Colonic mucosa (tissue), 4 donors: ENCODE measurements at places on chromosomes 3 and 15. TPM values are rescaled to one million over a fixed set of nuclear protein-coding genes. Genes with fewer than 3 reads are reported as not detected.

GRCh38 chr15:62512904-62513303 is 347.8 kb upstream of the C2CD4B start:
- no peak for DNase-seq

The TEX9 gene
- 5.9 TPM for total RNA-seq

The RAB6B gene
- 5.6 TPM for total RNA-seq

GRCh38 chr3:72533591-72534473 is 314.4 kb downstream of the SHQ1 start:
- DNase-seq = no peak

- DNase-seq = no peak
Measured at GRCh38 chr3:13927295-13927694, 47.4 kb upstream of the WNT7A start.

GRCh38 chr3:127706312-127706711 is 33.6 kb downstream of the ABTB1 start:
- DNase-seq = no peak

The SLC28A1 gene
- not detected for total RNA-seq

- DNase-seq = no peak
Measured at GRCh38 chr15:73955326-73955725, 29.1 kb downstream of the LOXL1 start.

The RHO gene
- total RNA-seq = not detected

The ZPLD1 gene
- not detected for total RNA-seq

The TGM4 gene
- not detected for total RNA-seq

DNA sequence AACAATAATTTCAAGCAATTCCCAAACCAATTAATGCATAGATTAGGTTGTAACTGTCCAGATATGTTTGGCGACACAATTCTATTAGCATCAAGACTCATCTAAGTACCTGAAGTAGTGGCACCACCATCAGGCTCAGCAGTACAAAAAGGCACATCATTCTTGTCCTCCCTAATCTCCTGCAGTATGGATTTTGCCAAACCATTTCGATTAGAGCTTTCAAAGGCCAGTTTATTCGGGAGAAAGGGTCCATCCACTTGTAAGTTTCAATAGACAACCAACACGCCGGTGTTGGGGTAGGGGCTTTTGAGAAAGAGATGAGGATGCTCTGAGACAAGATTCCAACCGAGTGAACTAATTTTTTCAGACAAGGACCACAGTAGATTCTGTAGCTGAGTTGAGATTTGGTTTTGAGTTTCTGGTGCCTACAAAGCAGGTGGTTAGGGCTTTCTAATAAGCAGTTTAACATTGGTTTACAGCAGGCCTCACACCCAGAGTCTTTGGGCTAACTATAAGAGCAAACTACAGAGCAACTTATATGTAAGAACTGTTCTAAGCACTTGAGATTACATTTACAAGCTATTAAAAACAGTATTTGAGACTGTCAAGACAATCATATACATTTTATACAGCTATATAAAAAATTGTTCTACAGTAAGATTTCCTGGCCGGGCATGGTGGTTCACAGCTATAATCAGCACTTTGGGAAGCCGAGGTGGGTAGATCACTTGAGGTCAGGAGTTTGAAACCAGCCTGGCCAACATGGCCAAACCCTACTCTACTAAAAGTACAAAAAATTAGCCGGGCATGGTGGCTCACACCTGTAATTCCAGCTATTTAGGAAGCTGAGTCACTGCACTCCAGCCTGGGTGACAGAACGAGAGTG is 4.5 kb downstream of the RPL22L1 start:
- DNase-seq = no peak

The BOC gene
- 9.8 TPM for total RNA-seq

- no peak for DNase-seq
Measured at GRCh38 chr3:43372007-43372740, 85.8 kb downstream of the SNRK start.

- no peak for DNase-seq
Measured at GRCh38 chr3:17501745-17502144, 240.7 kb downstream of the TBC1D5 start.

GRCh38 chr3:172466553-172467130 is 18.4 kb upstream of the GHSR start:
- DNase-seq = no peak

DNA sequence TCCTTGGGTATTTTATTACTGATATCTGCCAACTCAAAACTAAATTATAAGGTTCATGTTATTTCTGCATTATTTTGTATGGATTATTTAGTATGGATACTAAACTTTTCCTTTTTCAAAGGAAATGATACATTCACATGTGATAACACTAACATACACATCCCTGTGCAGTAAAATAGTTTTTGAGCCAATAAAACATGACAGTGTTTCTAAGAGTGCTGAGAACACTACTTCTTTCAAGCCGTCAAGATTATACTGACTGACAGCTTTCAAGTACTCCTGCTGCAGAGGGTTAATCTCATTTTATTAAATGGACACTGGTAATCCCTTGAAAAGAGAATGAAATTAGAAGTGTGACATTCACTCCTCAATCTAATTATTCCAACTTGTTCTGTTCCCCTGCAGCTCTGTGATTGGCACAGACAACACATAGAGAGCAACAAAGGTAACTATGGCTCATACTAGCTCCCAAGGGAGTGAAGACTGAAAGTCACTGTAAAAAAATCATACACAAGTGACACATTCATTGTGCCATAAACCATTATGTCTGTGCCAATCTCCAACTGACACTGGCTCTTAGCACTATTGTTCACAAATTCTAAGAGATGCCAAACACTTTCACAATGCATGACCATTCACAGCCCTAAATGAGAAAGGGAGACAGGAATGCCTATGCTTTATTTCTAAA is 468.6 kb downstream of the SHQ1 start:
- DNase-seq = no peak

DNA sequence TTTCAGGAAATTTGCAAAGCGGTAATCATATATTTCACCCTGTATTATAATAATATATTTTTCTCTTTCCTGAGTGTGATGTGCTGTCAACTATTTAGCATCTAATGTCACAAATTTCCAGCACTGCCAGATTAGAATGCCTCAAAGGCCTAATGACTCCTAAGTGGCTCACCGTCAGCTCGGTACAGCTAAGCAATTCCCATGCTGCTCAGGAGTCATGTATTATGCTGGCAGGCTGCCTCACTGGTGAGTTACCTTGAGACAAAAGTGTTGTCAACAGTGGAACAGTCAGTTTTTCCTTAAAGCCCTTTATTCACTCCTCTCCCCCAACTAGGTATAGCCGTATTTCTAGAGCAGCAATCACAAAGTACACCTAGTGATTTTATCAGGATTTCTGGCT is 83.6 kb downstream of the NSUN3 start:
- DNase-seq = no peak

- DNase-seq = no peak
Measured at GRCh38 chr15:77482570-77482969, 61.9 kb downstream of the HMG20A start.

- DNase-seq = no peak
Measured at GRCh38 chr3:155204851-155205250, 88.6 kb downstream of the STRIT1 start.

DNA sequence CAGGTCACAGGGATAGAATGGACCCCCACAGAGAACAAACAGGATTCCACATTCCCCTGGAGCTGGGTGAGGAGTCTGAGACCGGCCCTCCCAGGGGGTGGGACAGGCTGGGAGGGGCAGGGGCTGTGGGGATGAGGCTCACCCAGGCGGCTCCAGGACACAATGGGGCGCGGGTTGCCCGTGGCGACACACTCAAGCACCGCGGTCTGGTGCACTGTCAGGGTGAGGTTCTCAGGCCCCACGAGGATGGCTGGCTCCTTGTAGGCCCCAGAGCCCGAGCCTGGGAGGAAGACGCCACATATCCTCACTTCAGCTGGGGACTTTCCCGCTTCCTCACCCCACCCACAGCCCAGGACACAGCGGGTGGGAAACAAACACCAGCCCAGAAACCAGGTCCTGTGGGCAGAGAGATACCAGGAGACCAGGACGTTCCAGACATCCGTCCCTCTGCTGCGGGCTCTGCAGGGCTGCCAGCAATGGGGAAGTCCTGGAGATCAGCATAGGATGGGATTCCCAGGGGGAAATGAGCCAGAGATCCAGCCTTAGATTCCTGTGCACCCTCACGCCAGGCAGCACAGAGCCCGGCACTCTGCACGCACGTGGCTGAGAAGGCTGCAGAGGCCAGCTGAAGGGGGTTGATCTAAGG is 30.2 kb downstream of the RNU5B-1 start:
- no peak for DNase-seq

GRCh38 chr3:65473736-65474135 is 565.0 kb downstream of the MAGI1 start:
- no peak for DNase-seq

The SLC6A11 gene
- not detected for total RNA-seq

GRCh38 chr15:100680726-100681125 is 78.3 kb downstream of the ASB7 start:
- no peak for DNase-seq

DNA sequence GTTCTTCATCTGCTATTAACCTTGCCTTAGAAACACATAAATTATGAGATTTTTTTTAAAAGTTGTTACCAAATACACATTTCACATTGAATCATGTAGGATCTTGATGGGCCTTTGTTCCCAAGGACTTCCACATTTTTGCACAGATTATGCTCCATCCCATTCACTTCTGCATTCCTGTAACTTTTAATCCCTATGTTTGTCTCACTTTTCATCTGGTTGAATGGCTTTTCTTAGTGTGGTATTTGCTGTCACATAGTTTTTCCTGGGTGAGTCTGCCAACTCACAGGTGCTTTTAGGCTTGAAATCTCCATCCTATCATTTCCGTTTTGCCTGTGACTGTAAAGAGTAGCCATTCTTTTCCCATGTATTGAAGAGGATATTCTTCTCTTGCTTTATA is 297.2 kb upstream of the TPRG1 start:
- DNase-seq = no peak

The GRIP2 gene
- total RNA-seq = 0.53 TPM

GRCh38 chr3:136465296-136465695 is 215.2 kb downstream of the PCCB start:
- DNase-seq = no peak

DNA sequence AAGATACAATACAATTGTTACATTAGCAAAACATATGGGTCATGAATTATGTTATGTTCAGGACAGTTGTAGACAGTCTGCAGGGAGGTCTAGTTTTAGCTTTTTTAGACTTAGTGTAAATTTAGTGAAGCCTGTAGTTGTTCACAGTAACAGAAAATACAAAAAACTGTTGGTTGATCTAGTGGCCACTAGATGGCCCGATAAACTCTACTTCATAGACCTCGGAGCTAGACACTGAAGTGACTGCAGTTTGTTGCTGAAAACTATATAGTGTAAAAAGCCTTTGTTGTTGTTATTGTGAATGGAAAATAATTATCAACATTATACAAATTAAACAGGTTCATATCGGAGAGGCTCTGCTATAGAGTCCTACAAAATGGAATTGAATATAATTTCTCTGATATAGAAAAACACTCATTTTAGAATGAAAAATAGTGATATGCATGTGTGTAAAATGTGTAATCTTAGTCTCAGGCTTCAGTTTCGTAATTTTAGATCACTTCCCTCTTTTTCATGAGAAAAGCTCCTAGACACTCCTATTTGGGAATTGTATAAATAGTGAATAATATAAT is 18.3 kb downstream of the MAGEL2 start:
- DNase-seq = no peak

GRCh38 chr15:35181538-35181937 is 96.4 kb upstream of the NANOGP8 start:
- no peak for DNase-seq

The STAC gene
- total RNA-seq = 0.42 TPM

- DNase-seq = no peak
Measured at GRCh38 chr3:167162083-167162482, 218.0 kb downstream of the ZBBX start.

DNA sequence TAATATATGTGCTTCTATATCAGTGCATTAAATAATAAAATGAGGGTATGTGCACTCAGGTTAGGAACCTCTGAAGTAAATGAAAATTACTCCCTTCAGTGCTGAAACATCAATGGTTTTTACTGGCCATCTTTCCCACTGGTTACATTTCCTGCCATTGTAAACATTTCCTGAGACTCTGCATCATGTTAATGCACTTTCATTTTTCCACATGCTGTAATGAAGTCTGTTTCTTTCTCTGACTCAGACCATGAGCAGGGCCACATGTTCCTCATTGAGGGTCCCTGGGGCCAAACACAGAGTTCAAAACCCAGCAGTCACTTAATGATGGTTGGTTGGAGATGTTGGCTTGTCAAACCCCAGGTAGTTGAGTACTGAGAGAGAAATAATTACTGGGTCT is 15.3 kb downstream of the FAM3D start:
- DNase-seq = no peak

DNA sequence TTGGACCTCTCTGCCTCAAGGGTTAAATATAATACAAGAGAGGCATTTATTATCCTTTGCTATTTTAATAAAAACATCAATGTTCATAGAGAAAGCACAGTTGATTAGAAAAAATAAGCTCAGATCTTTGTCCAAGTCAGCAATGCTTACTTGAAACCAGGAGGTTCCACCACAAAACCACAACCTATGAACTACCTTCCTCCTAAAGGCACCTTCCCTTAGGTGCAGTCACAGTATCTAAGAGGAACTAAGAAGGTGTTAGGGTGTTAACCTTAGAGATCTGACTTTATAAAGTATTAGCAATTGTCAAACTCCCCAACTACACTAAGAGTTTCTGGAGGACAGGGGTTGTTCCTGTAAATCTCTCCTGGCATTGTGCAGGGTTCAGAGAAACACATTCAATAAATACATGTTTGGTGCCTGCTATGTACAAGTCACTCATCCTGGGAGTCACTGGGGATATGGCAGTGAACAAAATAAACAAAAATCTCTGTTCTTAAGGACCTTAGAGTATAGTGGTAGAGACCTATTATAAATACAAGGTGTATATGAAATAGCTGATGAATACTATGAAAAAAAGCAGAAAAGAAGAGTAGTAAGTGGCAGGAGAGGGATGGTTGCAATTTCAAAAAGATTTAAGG is 208.6 kb downstream of the NFKBIZ start:
- DNase-seq = no peak

DNA sequence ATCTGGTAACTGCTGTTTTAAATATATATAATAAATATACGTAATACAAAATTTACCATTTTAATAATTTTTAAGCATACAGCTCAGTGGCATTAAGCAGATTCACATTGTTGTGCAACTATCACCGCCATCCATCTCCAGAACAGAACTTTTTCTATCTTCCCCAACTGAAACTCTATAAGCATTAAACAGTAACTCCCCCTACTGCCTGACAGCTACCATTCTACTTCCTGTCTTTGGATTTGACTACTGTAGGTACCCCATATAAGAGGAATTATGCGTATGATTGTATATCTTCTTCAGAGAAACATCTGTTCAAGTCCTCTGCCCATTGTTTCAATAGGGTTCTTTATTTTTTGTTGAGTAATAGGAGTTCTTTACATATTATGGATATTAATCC is 36.8 kb downstream of the EID1 start:
- DNase-seq = no peak

The STX19 gene
- 18.8 TPM for total RNA-seq

GRCh38 chr15:40808861-40809450 is 1.7 kb upstream of the DNAJC17 start:
- DNase-seq = no peak

GRCh38 chr3:78919021-78919755 is 848.6 kb downstream of the ROBO1 start:
- DNase-seq = no peak

- no peak for DNase-seq
Measured at GRCh38 chr15:44633603-44634002, 29.9 kb downstream of the SPG11 start.

The PYGO1 gene
- total RNA-seq = 0.30 TPM

GRCh38 chr3:81436182-81436581 is 325.3 kb downstream of the GBE1 start:
- no peak for DNase-seq

- DNase-seq = no peak
Measured at GRCh38 chr3:107142786-107143575, 234.3 kb upstream of the CCDC54 start.

The CCK gene
- total RNA-seq = not detected
